ENCODE measurements at places on chromosomes 5 and 9. TPM values are rescaled to one million over a fixed set of nuclear protein-coding genes. Genes with fewer than 3 reads are reported as not detected.

DNA sequence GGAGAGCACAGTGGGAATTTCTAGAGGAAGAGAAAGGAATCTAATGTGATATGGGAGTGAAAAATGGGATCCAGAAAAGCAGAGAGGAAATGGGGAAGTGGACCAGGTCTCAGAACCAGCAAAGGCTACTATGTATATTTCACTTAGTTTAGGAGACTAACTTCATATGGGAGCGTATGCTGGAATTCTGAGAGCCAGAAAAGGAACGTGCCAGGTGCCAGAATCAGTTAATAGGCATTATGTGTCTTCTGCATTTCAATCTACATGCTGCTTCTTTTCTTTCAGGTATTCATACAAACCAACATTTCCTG lies 28.5 kb upstream of the IFNA14 start:
- no peak for DNase-seq
- H3K27me3 ChIP-seq: no peaks in the 10 kb centered on the region
- H3K27ac ChIP-seq: no peak overlapping the region
- no peak overlapping the region for H3K4me3 ChIP-seq
- H3K36me3 ChIP-seq: no peaks in the 10 kb centered on the region
- peaks cover 12% of the 10 kb centered on the region for H3K4me1 ChIP-seq

- no peaks in the 10 kb centered on the region for H3K4me1 ChIP-seq
- H3K4me3 ChIP-seq: no peak overlapping the region
- no peaks in the 10 kb centered on the region for H3K27me3 ChIP-seq
- no peak overlapping the region for H3K27ac ChIP-seq
- H3K36me3 ChIP-seq: no peaks in the 10 kb centered on the region
Measured at GRCh38 chr5:73066466-73066865, 53.9 kb upstream of the TMEM171 start.

DNA sequence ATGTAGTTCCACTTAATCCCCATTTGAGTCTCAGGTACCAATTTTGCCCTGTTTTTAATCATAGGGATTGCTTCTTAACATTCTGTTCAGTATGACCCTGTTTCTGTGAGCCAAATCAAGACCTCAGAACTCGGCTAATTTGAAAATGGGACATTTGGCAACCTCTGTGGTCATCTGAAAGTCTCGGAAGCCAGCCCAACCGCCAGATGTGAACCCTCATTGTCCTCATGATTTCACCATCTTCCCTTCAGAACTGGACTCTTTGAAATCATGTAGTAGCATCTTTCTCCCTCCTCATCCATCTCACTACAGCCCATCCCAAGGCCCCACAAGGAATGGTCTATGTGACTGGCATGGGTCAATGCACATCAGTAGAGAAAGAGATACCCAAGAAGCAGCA lies 88.9 kb downstream of the S1PR3 start:
- H3K27ac ChIP-seq: no peak overlapping the region
- no peaks in the 10 kb centered on the region for H3K27me3 ChIP-seq
- no peaks in the 10 kb centered on the region for H3K36me3 ChIP-seq
- DNase-seq: peak; percentile 77
- H3K4me3 ChIP-seq: no peak overlapping the region
- no peaks in the 10 kb centered on the region for H3K4me1 ChIP-seq

The TMC1 gene
- total RNA-seq: 0.30 TPM

The LYSMD3 gene
- 15.7 TPM for total RNA-seq

The PCDHA9 gene
- 0.44 TPM for total RNA-seq

The ALDH7A1 gene
- 33.5 TPM for total RNA-seq

DNA sequence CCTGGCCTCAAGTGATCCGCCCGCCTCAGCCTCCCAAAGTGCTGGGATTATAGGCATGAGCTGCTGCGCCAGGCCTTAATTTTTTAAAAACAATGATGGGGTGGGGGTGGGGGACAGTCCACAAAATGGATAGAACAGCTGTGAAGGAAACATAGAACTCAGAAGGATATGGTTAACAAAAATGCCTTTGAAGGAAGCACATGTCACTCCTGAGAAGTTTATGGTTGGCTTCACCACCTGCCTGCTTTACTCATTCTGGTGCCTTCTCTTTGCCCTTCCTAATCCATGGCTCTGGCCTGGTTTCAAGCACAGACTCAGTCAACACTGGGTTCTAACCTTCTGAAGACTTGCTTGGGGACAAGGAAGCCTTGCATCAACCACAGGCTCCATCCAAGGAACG lies 10.3 kb downstream of the BAG1 start:
- no peaks in the 10 kb centered on the region for H3K4me1 ChIP-seq
- no peaks in the 10 kb centered on the region for H3K27me3 ChIP-seq
- H3K27ac ChIP-seq: no peak overlapping the region
- H3K4me3 ChIP-seq: no peak overlapping the region
- DNase-seq: no peak
- peaks cover 89% of the 10 kb centered on the region for H3K36me3 ChIP-seq

- no peaks in the 10 kb centered on the region for H3K36me3 ChIP-seq
- H3K27me3 ChIP-seq: no peaks in the 10 kb centered on the region
- no peak overlapping the region for H3K4me3 ChIP-seq
Measured at GRCh38 chr9:132235894-132236661, 74.2 kb downstream of the NTNG2 start.

DNA sequence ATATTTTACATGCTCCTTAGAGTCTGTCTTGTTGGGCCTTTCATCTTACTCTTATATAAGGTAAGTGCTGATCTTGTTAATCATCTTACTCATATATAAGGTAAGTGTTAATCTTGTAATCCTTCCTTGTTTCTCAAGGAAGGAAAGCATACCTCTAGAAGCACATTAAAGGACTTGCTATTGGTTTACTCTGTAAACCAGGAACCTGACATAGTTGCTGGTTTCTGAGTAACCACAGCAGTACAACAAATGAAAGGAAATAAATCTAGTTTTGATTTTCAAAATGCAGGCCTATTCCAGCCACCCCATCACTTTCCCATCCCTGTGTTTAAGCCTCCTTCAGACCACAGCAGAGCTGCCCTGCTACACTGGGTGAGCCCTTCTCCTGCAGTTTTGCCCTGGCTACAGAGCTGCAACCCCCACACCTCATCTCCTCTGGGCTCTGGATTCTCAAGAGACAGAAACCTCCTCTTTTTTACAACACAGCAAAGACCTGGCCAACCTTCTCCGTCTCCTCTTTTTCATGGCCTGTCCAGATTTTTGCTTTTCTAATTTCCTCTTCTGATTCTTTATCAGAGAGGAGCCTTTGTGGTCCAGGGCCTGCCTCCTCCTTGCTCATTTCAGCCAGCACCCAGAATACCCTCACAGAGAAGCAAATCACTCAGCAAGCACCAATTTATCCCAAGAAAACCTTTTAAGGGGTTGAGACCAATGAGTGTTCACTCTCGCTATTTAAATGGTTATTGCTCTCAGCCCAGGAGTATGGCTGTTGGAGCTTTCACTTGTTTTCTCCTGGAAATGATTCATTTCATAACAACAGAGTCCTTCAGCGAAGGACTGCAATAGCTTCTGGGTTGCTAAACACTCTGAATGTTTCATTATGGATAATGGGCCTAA lies 103.2 kb downstream of the FSTL4 start:
- no peak overlapping the region for H3K27ac ChIP-seq
- H3K27me3 ChIP-seq: no peaks in the 10 kb centered on the region
- H3K4me1 ChIP-seq: no peaks in the 10 kb centered on the region
- H3K36me3 ChIP-seq: no peaks in the 10 kb centered on the region
- no peak overlapping the region for H3K4me3 ChIP-seq
